ENCODE measurements at places on chromosomes 7 and 10.

GRCh38 chr10:126015413-126015812, 119.0 kb downstream of the FANK1 start:
- no peak for DNase-seq

DNA sequence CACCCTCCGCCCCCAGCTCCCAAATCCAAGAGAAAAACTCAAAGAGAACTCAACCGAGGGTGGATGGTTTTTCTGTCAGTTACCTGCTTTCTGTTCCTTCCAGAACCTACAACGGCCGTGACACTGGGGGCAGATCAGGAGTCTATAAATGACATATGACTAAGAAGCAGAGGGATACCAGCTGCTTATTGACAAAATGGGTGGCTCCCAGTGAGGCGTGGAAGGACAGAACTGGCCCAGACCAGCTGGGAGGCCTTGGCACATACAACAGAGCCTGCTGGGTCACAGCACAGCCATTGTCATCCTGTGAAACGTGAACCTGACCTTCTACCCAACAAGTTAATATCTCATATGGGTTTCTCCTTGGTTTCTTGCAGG, 84.3 kb upstream of the ADRB1 start:
- DNase-seq = no peak

- no peak for DNase-seq
These were observed 100.4 kb downstream of the ARID5B start for GRCh38 chr10:62001898-62002297.

DNA sequence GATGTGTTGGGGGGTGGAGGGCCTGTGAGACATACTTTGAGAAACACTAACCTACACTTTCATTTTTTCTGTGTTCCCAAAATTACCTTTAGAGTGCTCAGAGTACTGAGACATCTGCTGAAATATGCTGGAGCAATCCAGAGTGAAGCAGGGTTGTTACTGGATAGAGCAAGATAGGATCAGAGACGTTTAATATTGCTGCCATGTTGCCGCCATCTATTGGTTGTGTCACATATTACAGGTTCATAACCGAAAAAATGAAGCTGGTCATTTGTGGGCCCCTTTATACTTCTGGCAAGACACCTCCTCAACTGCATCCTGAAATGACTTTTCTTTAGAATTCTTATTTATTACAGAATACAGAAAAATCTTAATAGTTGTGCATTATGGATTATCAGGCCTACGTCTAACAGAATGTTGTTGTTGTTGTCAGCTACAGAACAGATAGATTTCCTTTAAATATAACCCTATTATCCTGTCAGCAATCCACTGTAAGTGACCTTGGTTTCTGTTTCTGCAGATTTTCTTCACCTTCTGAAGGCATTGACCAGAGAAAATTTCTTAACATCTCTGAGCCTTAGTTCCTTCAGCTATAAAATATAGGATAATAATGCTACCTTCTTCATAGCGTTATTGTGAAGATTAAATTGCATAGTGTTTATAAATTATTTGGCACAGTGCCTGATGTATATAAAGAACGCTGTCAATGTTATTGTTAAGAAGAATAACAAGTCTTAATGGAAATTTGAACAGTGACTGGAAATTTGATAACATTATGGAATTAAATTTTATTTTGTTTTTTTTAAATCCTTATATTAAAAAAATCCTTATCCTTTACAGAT, 16.2 kb upstream of the DLD start:
- DNase-seq = peak; percentile 64

GRCh38 chr7:80826520-80827238, 92.2 kb downstream of the SEMA3C start:
- no peak for DNase-seq

GRCh38 chr7:80478683-80479082, 33.2 kb downstream of the GNAT3 start:
- DNase-seq = no peak

DNA sequence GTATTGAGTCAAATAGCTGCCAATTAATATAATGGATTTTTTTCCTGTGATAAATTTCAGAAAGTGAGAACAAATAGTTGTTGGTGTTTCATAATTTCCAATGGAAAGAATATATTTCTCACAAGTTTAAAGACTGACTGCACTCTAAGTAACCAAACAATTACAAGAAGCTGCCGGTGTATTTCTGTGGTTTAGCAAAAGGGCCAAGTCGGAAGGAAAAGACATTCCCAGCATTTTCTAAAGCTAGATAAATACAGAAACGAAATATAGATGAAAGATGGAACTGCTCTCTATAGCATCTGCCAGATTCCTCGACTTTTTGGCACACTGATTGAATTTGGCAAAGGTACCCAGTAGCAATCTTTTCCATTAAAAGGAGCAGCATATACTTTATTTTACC, 92.7 kb upstream of the MKX start:
- no peak for DNase-seq

DNA sequence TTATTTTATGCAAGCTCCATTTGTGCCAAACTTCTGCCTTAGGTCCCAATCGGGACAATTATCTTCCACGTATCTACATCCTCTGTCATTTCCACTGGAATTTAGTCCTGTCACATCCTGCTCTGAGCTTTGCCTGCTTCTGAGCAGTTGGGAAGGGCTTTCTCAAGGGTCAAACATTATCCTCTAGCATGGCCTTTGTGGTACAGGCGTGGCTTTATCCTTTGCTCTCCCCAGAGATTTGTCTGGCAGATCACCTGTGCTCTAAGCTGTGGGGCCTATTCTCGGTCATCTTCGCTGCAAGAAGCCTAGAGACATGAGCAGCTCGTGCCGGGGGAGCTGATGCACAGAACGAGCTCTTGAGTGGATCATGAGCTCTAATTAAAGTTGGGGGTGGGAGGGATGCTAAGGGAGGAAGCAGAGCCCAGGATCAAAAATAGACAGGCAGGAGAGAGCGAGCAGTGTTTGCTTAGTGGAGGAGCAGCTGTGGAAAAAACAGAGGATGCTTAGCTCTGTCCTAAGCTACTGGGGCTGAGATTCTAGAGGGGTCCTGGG, 19.8 kb upstream of the TMEM273 start:
- no peak for DNase-seq

DNA sequence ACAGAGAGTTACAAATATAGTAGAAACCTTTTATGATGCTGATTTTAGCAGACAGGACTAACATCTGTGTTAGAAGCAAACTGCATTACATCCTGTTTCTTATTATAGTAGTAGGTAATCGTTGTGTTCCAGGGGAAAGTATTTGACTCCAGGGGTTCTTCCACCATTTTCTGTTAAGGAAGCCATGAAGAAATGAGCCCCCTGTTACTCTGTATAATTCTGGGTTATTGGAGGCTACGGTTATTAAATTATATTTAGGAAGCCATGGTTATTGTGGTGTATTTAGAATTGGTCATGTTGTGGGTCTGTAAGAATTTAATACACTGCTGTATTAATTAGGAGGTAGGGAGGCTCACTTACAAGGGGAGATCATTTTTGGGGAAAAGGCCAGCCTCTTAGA, 175.8 kb upstream of the AGK start:
- no peak for DNase-seq

DNA sequence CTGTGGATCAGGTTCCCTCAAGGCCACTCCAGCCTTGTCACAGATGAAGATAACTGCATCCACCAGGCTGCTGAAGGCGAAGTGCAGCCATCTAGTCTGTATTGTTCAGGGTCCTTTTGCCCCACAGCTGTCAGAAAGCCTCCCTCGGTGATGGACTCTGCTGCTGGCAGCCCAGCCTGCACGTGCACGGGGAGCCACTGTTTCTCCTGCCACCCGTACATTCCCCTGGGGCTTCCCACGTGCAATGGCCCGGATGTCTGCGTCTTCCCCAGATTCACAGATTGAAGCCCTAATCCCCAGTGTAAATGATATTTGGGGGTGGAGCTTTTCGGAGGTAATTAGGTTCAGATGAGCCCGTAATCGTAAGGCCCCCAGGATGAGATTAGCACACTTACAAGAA, 46.6 kb upstream of the VIPR2 start:
- no peak for DNase-seq

DNA sequence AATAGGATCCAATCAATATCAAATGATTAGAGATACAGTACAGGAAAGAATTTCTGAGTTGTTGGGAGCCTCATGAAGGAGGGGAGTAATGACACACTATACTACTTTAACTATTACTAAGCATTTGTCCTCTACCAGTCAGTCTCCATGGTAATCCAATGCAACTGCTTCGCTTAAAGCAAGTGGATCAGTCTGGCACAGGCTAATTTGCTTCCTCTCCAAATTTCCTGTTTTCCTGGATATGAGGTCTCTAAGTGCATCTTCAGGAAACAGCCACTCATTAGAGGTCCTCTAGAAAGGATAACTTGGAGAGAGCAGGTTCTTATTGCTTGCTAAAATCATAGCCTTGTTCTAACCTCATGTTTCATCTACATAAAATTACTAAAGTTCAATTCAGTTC, 8.4 kb upstream of the SEPTIN7 start:
- DNase-seq = no peak

GRCh38 chr7:91940171-91940570, 491 bp upstream of the AKAP9 start:
- DNase-seq = peak; percentile 56

- peak; percentile 55 for DNase-seq
These were observed 12.3 kb upstream of the SLC26A3 start for GRCh38 chr7:107815254-107815882.

DNA sequence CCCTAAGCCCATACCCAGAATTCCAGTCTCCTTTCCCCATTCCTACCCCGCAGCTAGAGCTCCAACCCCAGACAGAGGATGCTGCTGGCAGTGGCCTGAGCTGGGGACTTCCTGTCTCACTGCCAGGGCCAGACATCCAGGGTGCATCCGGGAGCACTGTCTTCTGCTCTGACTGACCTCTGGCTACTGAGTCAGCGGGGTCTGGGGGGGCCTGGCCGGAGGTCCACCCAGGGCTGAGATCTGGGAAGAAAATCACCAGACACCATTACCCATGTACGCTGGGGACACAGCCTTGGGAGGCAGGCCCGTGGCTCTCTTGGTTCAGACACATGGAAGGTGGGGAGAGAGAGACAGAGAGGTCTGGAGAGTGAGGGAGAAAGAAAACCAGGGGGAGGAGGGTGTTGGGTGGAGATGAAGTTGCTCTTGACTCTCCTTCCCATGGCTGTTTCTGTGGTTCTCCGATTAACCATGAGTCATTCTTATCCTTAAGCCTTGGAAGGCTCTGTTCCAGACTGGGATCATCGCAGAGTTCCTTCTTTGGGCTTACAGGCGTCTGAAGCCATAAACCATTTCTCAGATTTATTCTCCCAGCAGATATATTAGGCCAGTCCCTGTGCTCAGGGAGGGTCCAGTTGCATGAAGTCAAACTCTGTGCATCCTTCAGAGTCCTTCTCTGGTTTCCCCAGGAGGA, 23.6 kb downstream of the TSPAN15 start:
- no peak for DNase-seq

DNA sequence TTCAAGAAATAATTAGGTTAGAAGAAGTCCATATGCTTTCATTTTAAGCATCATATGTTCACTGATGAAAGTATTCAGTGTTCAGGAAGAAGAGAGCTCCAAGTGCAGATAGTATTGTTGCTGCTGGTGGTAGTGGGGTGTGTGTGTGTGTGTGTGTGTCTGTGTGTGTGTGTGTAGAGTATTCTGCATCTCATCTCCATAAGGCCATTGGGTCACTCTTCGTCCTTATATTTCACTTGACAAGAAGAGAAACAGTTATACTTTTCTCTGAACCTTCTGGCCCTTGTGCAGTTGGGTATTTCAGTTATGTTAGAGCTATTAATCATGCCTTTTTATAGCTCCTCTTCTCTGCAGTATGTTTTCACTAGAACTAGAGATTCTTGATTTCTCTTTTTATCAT, 26.2 kb downstream of the ADAM22 start:
- no peak for DNase-seq

- DNase-seq = no peak
These were observed 271.7 kb downstream of the BICC1 start for GRCh38 chr10:58784361-58784760.

- no peak for DNase-seq
These were observed 258.8 kb downstream of the EXOC4 start for GRCh38 chr7:133511708-133512107.

DNA sequence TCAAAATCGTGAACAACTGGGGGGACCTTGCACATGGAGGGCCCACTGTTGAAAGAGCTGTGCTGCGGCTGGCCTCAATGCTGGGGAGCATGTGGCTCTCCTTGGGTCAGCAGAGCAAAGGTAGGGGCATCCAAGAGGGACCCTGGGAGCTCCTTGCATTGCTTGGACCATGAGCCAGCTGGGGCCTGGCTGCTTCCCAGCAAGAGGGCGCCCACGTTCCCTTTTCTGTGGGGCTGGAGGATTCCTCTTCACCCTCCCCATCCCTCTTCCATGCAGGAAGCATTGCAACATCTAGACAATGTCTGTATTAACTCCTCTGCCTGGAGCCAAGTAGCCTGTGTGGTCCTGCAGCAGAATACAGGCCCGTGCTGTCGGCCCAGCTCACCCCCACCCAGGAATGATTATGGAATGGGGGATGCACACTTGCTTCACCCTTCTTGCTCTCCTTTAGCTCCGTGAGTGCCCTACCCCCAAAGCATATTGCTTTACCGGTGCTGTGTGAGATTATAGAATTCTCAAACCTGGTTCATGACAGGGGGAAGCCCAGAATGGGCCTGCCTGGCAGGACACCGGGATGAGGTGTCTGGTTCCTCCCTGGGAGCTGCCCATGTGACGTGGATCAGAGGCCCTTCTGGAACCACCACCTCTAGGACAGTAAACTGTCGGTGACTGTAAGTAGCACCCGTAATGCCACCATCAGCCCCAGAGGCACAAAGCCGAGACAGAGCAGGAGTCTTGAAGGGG, 61.9 kb downstream of the SYPL1 start:
- DNase-seq = no peak

DNA sequence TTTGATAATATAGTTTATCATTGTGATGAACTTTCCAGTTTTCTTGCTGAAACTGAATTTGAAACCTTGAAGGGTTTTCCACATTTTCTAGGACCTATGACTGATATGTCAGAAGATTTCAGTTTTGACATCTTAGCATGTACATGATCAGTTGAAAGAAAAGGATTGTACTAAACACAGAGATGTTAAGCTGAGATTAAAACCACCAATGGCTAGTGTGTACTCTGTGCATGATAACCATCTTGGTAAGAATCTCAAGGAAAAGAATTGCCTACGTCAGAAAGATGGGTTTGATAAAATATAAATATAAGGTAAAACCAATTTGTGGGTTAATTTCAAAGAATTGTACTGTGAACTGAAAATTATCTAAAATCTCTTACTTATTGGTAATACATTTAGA, 776.4 kb downstream of the GATA3 start:
- no peak for DNase-seq

GRCh38 chr10:123995461-123996131, 97.8 kb downstream of the CHST15 start:
- peak; percentile 53 for DNase-seq

DNA sequence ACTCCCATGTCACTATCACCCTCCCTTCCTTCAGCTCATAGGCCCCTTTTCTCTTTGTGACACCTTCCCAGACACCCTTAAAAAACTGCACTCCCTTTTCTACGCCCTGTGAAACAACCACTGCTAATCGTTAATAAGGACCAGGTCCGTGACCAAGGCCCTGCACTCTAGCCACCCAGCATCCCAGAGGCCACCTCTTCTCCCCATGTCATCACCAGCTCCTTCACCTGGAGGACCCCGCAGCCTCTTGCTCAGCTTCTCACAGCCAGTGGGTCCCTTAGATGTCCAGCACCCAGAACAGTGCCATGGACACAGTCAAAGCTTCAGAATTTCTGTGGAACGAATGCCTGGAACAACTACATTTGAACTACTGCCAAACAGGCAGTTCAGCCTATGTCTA, 2.3 kb downstream of the PARD3 start:
- no peak for DNase-seq
